ENCODE measurements at places on chromosomes 11 and 22. TPM values are rescaled to one million over a fixed set of nuclear protein-coding genes. Genes with fewer than 3 reads are reported as not detected.

IRAG1 gene
- polyA plus RNA-seq = 6.3 TPM

GRK3 gene
- 5.7 TPM for polyA plus RNA-seq

GRCh38 chr22:24977370-24978221 lies 25.1 kb downstream of the KIAA1671 start:
- no peak for DNase-seq

DNA sequence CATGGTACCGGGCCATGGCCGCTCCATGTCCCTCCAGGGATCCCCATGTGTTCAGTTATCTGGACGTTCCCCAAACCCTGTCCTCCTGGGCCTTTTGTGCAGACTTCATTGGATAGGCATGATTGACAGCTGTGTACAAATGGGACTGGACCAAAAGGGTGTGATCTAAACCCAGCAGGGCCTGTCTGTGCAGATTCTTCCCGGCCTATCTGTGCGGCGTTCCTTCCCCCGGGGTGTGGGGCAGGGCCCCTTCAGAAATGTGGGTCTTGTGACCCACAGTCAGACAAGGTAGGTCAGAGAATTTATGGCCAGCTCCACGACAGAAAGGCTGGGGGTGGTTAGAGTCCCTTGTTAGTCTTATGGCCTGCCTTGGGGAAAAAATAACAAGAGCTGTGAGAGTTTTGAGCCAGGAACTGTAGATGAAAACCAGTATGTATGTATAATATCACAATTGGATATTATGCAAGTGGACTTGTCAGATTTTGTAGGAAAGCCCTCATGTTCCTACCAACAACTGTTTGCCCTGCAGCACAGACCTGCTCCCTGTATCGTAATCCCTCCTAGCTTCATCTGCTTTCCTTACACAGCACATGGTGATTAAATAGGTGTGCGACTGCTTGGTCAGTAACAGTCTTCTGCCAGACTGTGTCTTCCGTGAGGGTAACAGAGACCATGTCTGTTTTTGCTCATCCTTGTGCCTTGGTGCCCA lies 31.7 kb downstream of the AP2A2 start:
- no peak for DNase-seq

- DNase-seq = no peak
Observed at GRCh38 chr22:19520566-19521305, 3.5 kb downstream of the CLDN5 start.

DNA sequence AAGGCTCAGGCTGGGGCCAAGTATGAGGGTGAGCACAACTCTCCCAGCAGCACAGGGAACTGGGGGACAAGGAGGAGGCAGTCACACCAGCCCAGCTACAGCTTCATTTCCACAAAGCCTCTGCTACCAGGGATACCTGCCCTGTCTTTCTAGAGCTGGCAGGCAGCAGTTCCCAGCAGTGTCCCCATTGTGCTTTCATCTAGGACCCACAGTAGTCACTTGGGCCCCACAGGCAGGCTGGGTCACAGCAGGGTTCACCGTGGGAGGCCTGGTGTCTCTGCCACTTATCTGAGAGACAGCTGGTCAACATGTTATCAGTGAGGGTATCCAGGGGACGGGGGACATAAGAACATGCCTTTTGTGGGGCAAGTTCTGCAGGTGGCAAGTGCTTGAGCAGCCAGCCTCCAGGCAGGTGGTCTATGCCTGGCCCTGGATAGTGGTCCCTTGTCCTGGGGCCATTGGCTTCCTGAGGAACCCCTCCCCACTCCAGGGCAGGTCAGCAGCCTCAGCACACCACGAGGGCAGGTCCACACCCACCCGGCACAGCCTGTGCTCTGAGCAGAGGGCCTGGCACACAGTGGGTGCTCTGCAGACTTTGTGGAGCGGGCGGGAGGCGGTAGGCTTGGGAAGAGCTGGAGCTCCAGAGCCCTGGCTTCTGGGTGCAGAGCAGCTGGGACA lies 29.9 kb downstream of the GNAZ start:
- DNase-seq = no peak

- no peak for DNase-seq
Observed at GRCh38 chr11:61533401-61533800, 24.9 kb downstream of the LRRC10B start.

DNA sequence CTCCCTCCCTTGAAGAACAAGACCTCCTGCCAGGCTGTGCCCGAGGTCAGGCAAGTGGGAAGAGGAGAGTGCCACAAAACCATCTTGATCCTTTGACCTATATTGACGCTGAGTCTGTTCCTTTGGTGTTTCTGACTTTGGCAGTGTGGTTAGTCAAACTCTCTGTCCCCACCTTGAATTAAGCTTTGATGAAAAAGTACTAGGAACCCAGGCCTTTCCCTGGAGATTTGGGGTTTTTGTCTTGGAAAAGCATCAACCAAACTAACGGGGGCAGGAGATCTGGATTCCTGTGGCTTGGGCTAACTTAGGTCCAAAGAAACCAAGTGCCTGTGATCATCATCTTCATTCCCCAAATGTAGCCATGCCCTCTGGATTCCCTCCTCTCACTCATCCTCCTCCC lies 40.4 kb downstream of the ARFGAP2 start:
- no peak for DNase-seq

All from muscle of arm (tissue), 14 donors.